ENCODE measurements at places on chromosomes 13 and 19.

- DNase-seq, result no peak
These were observed 12.8 kb downstream of the PSMC4 start for GRCh38 chr19:39983695-39984300.

DNA sequence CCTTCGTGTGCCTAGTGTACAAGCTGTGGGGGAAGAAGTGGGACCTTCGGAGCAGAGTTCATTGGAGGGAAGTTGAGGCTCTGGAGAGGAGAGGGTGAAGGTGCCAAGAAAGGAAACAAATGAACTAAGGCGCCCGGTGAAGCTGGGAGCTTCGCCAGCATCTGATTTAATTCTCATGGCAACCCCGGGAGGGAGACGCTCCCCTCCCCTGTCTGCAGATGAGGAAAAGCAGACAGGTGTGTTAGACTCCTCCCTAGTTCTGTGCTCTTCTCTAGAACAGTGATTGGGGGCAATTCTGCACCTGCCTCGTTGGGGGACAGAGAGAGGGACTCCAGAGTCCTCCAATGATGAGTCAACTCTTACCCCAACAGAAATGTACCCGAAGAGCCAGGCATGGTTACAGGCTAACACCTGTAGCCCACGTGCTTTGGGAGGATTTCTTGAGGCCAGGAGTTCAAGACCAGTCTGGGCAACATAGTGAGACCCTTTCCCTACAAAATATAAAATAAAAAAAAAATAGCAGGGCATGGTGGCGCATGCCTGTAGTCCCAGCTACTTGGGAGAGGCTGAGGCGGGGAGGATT, 4.2 kb downstream of the SSC5D start:
- no peak for DNase-seq

GRCh38 chr19:15758379-15758778, 20.6 kb downstream of the OR10H3 start:
- DNase-seq, result no peak

DNA sequence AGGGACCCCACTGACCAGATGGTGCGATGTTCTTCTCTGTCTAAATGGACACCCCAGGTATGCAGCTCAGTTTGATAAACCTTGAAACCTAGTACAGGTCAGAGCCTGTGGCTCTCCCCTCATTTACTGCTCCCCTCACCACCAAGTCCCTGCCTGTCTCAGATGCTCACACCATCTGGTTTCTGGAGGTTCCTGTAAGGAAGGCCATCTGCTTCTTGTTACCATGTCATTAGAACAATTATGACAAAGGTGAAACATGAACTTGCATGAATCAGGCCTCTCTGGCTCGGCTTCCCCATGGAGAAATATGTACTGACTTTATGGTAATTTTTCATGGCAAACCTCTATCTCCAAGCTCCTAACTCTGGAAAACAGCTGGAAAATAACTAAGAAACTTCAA, 965.7 kb downstream of the UQCRFS1 start:
- no peak for DNase-seq

GRCh38 chr13:99740251-99740979, 231.2 kb downstream of the ZIC5 start:
- DNase-seq, result no peak

DNA sequence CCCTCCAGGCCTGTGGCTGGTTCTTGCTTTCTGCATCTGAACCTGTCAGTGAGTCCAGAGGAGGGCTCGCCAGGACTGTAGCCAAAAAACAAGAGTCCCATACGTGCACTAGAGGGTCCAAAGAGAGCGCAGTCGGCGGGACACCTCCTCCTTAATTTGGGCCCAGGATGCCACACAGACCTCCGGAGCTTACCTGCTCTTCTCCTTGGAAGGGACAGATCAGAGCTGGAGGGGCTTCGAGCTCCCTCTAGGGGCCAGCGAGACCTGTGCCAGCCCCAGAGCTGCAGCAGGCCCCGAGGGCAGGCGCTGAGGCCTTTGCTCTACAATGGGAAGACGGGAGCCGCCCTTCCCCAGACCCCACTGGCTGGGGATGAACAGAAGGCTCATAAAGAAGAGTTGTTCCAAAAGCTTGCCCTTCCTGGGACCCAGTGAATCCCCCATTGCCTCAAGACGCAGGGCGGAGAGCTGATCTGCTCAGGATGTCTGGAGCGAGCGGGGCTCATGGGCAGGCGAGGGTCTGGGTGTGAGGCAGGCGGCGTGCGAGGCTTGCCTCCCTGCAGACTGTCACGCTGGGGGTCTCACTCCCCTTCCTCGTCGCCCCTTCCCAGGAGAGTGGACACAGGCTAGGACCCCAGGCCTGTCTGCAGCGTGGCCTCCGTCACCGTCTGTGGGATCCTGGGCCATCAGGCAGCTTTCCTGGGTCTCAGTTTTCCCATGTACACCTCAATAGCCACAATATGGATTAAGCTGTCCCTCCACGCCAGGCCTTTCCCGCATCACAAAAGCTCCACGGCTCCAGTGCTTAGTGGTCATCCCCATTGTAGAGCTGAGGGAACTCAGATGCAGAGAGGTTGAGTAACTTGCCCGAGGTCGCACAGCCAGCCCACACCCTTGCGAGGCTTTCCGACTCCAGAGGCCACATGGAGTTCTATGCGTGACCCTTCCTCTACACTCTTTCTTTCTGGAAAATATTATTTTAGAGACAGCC, 46.9 kb upstream of the VSTM2B start:
- DNase-seq, result peak; percentile 10

GRCh38 chr13:30753030-30753616, 17.8 kb downstream of the ALOX5AP start:
- DNase-seq, result no peak

DNA sequence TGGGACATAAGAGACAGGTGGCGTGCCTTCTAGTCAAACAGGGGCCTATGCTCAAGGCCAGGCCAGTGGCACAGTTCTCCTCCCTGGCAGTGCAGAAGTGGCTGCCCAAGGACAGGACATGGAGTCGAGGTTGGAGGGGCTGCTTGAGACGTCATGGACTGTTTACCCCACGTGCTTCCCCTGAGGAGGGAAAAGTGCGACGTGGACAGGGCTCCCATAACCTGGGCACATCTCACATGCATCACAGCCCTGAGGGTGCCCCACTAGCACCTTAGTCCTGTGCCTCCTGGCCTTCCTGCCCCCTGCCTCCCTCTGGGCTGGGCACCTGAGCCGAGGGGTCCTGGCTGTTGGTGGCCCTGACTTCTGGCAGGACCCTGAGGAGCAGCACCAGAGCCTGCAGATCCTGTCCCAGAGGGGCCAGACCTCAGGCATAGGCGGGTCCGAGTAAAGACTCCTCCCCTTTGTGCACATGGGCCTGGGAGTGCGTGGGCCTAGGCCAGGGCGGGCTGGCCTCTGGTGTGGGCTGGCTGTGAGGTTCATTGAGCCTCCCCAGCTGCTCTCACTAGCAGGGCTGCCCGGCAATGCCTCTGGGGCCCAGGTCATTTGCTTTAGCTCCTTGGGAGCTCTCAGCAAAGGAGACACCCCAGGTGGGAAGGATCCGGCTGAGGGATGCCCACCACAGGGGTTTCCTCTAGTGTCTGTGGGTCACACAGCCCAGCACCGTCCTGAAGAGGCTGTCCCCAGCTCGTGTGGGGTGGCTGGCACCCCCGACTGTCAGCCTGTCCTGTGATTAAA, 65.7 kb downstream of the CEBPG start:
- no peak for DNase-seq

DNA sequence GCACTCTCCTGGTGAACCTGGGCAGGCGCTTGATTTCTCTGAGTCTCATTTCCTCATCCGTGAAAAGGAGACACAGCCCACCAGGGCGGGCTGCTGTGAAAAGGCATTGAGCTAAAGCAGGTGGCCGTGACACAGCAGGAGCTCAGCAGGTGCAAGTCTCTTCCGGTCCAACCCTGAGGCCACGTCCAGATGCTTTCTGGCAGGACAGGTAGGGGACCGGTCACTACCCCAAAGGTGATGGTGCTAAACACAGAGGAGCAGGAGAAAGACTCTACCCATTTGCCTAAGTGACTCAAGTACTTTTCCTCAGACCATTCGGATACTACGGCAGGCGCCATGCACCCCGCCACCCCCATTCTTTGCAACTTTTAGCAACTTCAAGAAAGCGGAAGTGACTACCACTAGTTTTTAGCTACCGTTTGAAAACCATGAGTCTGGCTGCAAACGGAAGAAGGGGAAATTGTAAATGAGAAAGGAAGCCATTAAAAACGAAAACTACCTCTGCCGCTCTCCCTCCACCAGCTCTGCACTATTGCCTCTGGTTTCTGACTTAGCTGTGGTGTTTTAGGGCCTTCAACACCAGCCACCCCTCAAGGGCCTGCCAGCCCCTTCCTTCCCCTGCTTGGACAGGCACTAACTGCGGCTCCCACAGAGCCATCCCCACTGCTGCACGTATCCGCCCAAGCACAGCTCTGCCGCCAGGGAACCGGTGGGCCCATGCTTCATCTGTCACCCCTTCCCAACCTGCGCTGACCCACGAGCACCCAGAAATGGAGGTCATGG, 4.8 kb downstream of the PPP6R1 start:
- DNase-seq, result peak; percentile 68

GRCh38 chr13:105641121-105641520, 894.3 kb downstream of the EFNB2 start:
- DNase-seq, result no peak

DNA sequence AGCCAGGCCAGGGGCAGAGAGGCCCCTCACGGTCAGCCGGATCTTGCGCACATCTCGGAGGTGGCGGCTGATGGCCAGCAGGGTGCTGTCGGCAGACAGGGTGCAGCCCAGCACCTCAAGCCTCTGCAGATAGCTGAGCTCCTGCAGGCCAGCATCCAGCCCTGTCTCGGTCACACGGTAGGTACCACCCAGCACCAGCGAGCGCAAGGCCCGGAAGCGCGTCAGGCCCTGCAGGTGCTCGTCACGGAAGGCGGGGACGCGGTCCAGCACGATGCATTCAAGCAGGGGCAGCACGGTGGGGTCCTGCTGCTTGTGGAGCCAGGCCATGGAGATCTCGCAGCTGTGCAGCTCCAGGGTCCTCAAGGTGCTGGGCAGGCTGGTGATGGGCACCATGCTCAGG, 7.7 kb downstream of the FBXL12 start:
- DNase-seq, result no peak

GRCh38 chr19:47107202-47107952, 6.2 kb downstream of the ZC3H4 start:
- DNase-seq, result peak; percentile 52

DNA sequence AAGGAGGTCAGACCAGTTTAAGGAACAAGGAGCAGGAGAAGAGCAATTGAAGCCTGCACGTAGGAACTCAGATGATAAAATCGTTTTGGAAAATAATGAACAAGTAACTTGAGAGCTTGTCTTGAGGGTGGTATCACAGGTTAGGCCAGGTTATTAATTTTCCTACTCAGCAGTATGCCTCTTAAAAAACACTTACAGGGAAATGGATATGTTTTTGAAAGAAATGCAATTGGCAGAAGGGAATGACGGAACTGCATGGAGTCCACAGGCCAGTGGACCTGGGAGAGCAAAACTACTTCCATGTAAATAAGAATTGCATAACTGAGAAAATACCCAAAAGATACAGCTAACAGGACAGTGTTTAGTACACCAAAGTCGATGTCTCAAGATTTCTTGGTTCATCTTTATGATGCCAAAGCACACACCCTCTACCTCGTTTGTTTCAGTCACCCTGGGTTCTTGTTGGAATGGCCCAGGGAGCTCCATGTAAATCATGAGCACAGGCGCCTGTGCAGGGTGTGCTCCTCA, 35.2 kb downstream of the MBNL2 start:
- DNase-seq, result no peak

GRCh38 chr19:19115954-19116353, 22.3 kb downstream of the TMEM161A start:
- peak; percentile 44 for DNase-seq

DNA sequence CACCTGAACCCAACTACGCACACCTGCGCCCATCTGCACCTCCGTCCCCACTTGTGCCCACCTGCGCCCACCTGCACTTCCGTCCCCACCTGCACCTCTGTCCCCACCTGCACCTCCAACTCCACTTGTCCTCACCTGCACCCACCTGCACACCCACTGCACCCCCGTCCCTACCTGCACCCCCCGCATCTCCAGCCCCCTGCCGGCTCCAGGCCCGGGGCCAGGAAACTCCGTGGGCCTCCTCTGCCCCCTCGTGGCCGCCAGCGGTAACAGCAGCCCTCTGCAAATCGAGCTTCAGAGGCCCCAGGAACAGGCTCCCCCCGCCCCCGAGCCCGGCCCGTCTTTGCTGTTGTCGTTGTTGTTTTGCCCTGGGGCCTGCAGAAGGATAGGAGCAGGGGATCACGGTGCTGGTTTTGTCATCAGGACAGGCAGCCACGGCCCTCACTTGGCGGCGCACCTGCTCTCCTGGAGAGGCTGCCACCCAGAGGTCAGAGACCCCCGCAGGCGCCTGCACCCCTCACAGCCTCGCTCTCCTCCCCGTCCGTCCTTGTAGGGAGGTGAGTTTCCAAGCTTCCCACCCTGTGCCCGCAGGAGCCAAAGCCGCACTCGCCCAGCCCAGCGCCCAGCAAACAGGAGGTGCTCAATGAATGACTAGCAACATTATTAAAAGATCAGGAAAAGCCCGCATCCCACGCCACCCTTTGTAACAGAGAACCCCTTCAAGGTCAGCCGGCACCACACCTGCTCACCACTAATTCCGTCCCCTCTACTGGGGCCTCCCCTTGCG, 65.4 kb downstream of the GNG7 start:
- peak; percentile 78 for DNase-seq

GRCh38 chr13:99361197-99361596, 54.0 kb upstream of the GPR183 start:
- no peak for DNase-seq

GRCh38 chr13:100528820-100529219, 59.8 kb downstream of the GGACT start:
- DNase-seq, result no peak

DNA sequence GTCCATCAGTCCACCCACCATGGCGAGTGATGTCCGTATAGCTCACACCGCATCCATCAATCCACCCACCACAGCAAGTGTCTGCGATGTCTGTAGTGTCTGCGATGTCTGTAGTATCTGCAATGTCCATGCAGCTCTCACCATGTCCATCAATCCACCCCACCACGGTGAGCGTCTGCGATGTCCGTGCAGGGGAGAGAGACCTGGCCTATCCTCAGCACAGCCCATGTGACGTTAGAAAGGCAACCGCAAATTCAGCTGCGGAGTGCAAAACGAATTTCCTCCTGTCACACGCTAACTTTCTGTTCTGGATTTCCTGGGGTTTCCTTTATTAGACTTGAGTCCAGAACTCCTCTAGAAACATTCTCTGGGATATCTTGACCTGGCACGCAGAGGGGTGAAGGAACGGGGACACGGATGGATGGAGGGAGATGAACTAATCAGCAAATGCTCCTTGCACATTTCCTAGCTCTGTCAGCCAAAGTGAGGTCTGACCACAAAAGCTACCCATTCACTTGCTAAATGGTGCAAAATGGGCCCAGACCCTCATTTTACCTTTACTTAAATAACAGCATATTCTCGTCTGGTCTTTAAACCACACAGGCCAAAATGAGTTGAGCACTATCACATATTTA, 18.3 kb downstream of the RASA3 start:
- no peak for DNase-seq

DNA sequence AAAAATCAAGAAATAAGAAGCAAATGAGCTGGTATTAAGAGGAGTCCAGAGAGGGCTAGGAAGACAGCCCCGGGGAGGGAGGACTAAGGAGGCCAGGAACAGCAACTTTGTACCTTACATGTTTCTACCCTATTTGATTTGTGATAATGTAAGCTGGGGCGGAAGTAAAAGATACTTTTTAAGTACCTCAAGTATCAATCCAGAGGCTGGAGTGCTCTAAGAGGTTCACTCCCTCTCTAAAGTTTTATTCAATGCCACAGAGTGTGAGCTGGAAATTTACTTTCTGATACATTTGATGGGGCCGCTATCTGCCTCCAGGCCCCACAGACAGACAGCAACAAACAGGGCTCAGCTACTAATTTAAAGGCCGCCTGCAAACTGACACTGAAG, 11.4 kb downstream of the MLLT1 start:
- no peak for DNase-seq

Measured in stimulated activated naive CD8-positive, alpha-beta T cell treated with anti-CD3 and anti-CD28 coated beads, Interleukin-15, amount 100 ng/mL, for 72 hours (primary cell).